Neural crest cell (in vitro differentiated cells): ENCODE measurements at places on chromosomes 12 and 14. TPM values are rescaled to one million over a fixed set of nuclear protein-coding genes. Genes with fewer than 3 reads are reported as not detected.

Gene RNASE3
- total RNA-seq, result not detected in 2 replicates

Gene RASSF8
- total RNA-seq, result 47.0 and 50.5 TPM in 2 replicates

Gene AACS
- 31.9 and 32.2 TPM in 2 replicates for total RNA-seq

Gene ETFBKMT
- 1.3 and 2.2 TPM in 2 replicates for total RNA-seq

Gene DPPA3
- not detected in 2 replicates for total RNA-seq

Gene STAB2
- not detected in 2 replicates for total RNA-seq

Gene JKAMP
- total RNA-seq, result 38.1 and 43.6 TPM in 2 replicates

Gene ST8SIA1
- total RNA-seq, result 62.7 and 64.7 TPM in 2 replicates

Gene AQP2
- not detected in 2 replicates for total RNA-seq

Gene SIRT4
- total RNA-seq, result 1.7 TPM in 2 replicates

Gene RNF212B
- not detected in 2 replicates for total RNA-seq

Gene SERPINA12
- not detected in 2 replicates for total RNA-seq

DNA sequence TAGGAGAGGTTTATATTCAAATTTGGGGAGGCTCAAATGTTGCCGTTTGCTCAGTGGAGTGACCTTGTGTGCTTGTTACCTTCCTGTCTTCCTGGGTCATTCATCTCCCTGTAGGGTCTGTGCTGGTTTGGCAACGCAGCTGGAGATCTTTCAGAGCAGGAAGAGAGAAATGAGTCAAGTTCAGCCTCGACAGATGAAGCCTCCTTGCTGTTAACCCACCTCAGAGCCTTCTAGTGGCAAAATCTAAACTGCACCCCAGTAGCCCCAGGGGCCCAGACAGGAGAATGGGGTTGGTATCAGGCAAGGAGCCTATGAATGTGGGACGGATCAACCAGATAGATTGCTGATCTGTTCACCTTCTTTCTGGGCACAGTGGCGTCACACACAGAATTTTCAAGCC lies 999.3 kb downstream of the VRK1 start:
- no peak for DNase-seq
- no peak overlapping the region for H3K4me3 ChIP-seq

DNA sequence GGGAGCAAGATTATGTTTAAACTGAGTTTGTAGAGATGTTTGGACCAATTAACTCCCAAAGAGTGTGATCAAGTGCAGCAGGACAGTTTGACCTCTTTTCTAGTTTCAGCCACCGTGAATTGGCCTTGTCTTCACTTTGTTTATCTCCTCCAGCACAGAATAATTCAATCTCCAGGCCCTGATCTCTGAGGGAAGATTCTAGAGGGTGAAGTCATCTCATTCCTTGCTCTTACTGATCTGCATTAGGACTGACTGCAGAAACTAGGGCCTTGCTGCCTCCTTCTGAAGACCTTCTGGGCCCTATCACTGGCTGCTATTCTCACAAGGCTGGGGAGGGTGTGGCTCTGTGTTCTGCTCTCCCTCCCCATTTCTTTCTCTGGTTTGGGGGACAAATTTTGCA lies 29.4 kb downstream of the C12orf75 start:
- no peak overlapping the region for H3K4me3 ChIP-seq
- H3K27ac ChIP-seq, result no peak overlapping the region
- peaks cover 8% of the 10 kb centered on the region for H3K36me3 ChIP-seq
- H3K4me1 ChIP-seq, result peaks cover 7% of the 10 kb centered on the region
- DNase-seq, result no peak

DNA sequence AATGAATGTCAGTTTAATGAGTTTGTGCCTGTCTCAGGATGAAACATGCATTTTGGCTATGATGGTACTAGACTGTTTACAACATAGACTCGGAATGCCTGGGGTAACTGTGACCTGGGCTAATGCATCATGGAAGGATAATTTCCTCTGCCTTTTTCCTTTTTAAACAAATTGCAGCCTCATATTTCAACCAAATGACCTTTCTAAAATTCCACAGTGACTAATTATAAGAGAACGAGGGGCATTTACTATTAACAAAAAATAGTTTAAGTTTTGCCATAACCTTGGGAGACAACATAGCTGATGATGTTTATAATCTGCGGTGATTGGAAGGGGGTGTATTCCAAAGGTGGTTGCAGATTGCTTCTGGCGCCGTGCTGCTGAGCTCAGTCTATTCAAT lies 1140.5 kb downstream of the GALC start:
- H3K4me3 ChIP-seq, result no peak overlapping the region
- no peaks in the 10 kb centered on the region for H3K27me3 ChIP-seq
- no peaks in the 10 kb centered on the region for H3K4me1 ChIP-seq
- no peaks in the 10 kb centered on the region for H3K36me3 ChIP-seq
- H3K27ac ChIP-seq, result no peak overlapping the region
- no peak for DNase-seq

DNA sequence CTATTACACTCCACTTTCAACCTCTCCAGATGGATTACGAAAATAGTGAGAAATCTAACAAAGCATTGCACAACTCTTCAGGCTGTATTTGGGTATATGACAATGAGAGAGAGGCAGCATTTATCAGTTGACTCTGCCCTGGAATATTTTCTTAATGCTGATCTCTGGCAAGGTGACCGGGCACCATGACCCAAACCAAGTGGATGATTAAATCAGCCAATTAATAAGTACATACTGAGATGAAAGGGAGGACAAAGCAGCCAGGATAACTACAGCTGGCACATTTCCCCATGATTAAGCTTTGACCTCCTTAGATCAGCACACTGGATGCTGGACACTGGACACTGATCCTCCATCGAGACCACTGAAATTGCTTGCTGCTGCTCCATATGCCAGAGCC lies 218.2 kb downstream of the ASCL1 start:
- H3K4me3 ChIP-seq, result no peak overlapping the region
- H3K27ac ChIP-seq, result no peak overlapping the region
- no peak for DNase-seq
- no peaks in the 10 kb centered on the region for H3K36me3 ChIP-seq

DNA sequence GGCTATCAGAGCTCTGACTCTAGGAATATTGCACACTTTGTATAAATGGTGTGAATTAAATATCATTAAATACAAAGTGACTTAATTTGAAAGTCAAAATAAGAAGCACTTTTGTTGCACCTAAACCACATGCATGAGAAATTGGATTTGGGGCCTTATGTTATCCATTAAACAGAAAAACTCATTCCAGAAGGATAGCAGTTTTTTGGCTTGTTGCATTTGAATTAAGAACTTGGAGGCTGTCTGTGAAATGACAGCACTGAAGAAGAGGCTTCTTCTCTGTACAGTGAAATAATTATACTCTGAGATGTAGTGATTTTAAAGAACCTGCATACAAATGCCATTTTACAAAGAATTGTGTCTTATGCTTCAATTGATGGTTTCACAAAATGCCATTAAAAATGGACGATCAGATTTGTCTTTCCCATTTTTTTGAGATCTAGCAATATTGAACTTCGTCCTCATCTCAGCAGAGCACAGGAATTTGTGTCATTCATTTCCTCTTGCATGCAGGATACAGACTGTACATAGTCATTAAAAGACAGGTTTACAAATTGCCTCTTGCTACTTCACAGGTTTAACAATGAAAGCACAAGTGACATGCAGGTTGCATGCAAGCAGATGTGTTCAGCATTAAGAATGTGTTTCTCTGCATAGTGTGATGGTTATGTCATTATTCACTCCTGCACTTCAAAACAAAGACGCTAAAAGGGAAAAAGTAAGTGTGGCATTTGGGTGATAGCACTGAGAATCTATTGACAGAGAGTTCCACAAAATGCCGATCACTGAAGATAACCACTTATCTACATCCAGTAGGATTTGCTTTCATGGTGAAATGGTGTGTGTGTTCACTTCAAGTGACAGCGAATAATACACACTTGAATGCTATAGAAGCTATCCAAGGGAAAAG lies 35.9 kb upstream of the PYGL start:
- no peak for DNase-seq
- no peaks in the 10 kb centered on the region for H3K27me3 ChIP-seq
- peaks cover 4% of the 10 kb centered on the region for H3K36me3 ChIP-seq

DNA sequence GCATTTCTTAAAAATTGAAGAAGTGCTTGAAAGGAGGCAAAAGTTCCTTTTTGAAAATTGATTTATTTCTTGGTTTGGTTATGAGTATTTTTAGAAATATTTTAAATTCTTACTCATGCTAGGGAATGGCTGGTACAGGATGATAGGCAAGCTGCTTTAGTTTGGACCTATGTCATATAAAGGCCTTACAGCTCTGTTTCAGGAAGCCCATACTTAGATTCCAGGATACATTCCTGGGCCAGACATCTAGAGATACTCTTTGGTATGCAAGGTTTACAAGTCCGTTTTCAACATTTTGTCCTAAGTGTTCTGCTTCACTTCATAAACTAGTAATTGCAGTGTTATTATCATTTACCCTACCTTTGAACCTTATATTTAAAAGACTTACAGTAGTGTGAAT lies 186.8 kb downstream of the FUT8 start:
- no peak for DNase-seq
- no peak overlapping the region for H3K4me3 ChIP-seq
- peaks cover 3% of the 10 kb centered on the region for H3K4me1 ChIP-seq
- H3K27me3 ChIP-seq, result no peaks in the 10 kb centered on the region
- no peak overlapping the region for H3K27ac ChIP-seq
- no peaks in the 10 kb centered on the region for H3K36me3 ChIP-seq

DNA sequence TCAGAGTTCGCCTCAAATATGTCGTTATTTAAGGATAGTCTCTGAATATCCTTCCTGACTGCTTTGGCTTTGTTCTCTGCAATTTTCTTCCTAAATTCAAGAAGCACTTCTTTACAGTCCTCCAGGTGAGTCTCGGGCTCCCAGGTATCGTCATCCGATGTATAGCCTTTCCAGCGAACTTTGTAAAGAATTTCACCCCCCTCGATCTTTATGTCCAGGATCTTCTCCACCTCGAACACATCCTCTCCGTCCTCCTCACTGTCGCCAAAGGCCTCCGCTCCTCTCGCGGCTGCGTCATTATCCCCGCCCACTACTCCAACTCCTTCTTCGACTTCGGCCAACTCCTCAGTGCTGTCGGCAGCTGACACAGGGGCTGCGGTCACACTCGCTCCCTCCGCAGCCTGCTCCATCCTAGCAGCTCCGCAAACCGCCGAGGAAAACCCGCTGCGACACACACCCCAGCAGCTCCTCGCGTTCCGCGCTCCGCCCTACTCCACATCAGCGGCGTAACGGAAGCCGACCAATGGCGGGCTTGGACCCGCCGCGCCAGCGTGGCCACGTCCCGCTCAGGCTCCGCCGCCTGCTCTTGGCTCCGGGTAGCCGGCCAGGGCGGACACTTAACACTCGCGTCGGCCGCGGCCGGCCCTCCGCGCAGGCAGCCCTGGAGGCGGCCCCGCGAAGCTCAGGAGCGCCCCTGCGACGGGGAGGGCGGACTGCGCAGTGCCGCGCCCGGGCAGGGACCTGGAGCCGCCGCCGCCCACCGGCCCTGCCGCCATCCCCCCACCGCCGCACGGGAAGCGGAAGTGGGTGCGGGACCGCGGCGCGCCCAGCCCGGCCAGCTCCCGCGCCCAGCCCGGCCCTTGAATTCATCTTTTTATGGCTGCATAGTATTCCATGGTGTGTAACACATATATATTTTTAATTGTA lies 4.1 kb downstream of the CD163L1 start:
- H3K27me3 ChIP-seq, result peaks cover 28% of the 10 kb centered on the region
- peaks cover 14% of the 10 kb centered on the region for H3K36me3 ChIP-seq
- peak overlapping the region; percentile 76 for H3K27ac ChIP-seq
- peak overlapping the region; percentile 80 for H3K4me3 ChIP-seq
- H3K4me1 ChIP-seq, result peaks cover 5% of the 10 kb centered on the region
- peak; percentile 63 for DNase-seq

DNA sequence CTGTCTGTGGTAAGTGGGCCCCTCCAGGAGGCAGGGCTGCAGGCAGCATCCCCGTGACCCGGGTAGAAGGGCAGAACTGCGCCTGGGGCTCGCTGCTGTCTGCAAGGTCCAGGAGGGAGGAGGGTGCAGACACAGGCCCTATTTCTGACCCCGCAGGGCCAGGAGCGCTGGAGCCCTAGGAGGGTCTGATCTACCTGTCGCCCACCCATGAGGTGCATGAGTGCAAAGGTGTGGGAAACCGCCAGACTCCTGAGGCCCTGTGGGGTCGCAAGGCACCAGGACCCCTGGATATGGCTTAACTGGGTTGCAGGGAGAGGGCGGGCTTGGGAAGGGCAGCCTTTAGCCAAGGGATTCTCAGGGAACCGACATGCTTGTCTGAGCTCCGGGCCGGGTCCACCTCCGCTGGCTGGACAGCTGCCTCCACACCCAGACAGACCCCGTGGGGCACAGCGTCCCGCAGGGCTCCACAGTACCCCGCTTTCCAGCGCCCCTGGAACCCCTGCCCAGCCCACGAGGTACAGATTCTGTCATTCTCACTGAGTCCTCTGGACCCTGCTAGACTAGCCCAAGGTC lies 72.9 kb upstream of the TSPAN11 start:
- H3K27ac ChIP-seq, result peak overlapping the region; percentile 6
- peaks cover 11% of the 10 kb centered on the region for H3K27me3 ChIP-seq

- peak overlapping the region; percentile 99 for H3K4me3 ChIP-seq
- peaks cover 18% of the 10 kb centered on the region for H3K27me3 ChIP-seq
- peaks cover 15% of the 10 kb centered on the region for H3K4me1 ChIP-seq
- no peak overlapping the region for H3K27ac ChIP-seq
Observed at GRCh38 chr14:72925171-72925759, 999 bp upstream of the DCAF4 start.

DNA sequence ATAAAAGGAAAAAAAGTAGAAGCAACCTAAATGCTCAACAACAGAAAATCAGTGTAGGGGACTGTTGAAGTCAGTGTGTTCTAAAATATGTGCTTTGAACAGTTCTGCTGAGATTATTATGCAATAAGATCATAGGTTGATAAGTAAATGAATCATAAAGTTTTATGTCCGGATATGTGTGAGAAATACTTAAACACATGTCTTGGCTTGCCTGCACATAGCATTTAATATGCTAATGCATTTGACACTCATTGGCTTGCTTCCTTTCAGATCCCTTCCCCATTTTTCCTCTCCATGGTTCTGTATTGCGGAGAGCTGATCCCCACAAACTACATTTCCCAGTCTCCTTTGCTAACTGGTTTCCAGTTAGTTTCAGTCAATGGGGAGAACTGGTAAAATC lies 573.8 kb upstream of the TBX3 start:
- DNase-seq, result no peak
- no peaks in the 10 kb centered on the region for H3K4me1 ChIP-seq
- no peaks in the 10 kb centered on the region for H3K36me3 ChIP-seq
- peaks cover 3% of the 10 kb centered on the region for H3K27me3 ChIP-seq
- H3K27ac ChIP-seq, result no peak overlapping the region

DNA sequence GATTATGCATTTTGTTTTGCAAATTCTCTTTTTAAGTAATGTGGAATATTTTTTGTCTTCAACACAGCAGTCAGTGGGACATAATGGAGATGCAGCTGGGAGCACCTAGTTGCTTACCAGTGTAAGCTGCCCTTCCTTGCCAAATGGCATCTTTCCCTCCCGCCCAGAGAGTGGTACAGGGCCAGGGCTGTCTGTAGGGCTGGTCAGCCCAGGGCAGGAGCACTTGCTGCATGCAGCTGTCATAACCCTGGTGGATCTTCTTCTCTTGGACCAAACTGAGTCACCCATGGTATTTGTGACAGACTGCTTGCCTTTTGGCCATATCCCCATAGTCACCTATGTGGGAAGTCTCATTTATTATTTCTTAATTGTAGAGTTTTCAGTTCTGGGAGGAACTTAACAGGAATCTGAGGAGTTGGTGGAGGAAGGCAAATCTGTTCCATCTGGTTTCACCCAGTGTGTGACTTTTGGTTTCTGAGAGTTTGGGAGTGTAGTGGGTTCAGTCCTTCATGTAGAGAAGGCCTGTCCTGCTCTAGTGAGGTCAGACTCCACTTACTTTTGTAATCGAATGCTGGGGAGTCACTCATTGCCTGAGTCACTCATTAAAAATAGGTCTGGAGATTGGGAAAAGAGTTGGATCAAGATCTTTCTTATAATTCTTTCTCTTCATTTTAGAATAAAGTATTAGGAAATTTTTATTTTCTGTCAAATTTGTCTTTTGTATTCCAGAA lies 62.0 kb upstream of the ASPG start:
- no peaks in the 10 kb centered on the region for H3K36me3 ChIP-seq
- no peak for DNase-seq
- H3K27me3 ChIP-seq, result peaks cover 31% of the 10 kb centered on the region
- no peaks in the 10 kb centered on the region for H3K4me1 ChIP-seq
- H3K4me3 ChIP-seq, result no peak overlapping the region
